ENCODE measurements at places on chromosomes 1 and 21. TPM values are rescaled to one million over a fixed set of nuclear protein-coding genes. Genes with fewer than 3 reads are reported as not detected.

The SPRR5 gene
- not detected for total RNA-seq

The EPS15 gene
- total RNA-seq, result 52.3 TPM

The WDR3 gene
- 48.3 TPM for total RNA-seq

The TBCE gene
- 20.2 TPM for total RNA-seq

The STIL gene
- total RNA-seq, result 9.1 TPM

The PRDM16 gene
- 1.5 TPM for total RNA-seq

The DNAJC28 gene
- total RNA-seq, result 1.7 TPM

Data from smooth muscle cell of the umbilical artery (primary cell).